ENCODE measurements at places on chromosomes 16 and 17.

- DNase-seq, result peak; percentile 90
Measured at GRCh38 chr17:7280519-7281073, 922 bp upstream of the SLC2A4 start.

GRCh38 chr17:65430209-65430833 is 131.1 kb downstream of the AXIN2 start:
- no peak for DNase-seq

DNA sequence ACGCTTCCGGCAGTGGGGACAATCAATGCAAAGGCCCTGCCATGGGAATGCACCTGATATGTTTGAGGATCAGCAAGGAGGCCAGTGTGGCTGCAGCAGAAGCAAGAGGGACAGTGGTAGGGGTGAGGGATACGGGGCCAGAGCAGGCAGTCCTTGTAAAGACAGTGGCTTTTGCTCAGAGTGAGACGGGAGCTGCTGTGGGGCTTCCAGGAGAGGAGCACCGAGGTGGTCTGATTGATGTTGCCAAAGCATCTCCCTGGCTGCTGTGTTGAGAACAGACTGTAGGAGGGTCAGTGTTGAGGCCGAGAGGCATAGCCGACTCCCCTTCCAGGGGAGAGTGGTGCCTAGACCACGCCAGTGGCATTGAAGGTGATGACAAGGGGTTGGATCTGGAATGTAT is 11.4 kb upstream of the SPNS2 start:
- no peak for DNase-seq

DNA sequence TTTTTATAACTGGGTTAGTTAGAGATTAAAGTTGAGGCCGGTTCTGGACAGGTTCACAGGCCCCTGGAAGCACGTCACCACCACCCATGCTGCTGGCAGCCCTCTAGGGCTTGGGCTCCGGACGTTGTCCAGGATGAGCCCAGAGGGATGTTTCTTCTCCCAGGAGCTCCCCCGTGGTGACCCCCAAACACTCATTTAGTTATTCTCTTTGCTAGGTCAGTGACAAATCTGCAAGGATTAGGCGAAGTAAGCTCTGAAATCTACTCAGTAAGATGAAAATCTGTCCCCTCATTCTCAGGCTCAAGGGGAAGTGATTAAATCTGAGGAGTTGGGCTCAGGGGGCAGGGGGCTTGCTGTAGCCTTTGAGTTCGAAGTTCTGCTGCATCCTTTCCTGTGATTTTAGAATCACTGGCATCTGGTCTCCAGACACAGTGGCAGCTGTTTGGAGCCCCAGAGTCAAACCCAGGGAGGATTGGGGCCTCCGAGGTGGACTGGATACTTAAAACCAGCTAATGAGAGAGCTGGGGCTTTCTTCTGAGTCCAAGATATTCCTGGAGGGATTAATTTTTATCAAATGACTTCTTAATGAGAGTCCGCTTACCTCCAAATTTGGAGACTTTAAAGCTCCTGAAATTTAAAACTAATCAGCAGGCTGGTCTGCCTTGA is 49.2 kb upstream of the HS3ST2 start:
- no peak for DNase-seq

DNA sequence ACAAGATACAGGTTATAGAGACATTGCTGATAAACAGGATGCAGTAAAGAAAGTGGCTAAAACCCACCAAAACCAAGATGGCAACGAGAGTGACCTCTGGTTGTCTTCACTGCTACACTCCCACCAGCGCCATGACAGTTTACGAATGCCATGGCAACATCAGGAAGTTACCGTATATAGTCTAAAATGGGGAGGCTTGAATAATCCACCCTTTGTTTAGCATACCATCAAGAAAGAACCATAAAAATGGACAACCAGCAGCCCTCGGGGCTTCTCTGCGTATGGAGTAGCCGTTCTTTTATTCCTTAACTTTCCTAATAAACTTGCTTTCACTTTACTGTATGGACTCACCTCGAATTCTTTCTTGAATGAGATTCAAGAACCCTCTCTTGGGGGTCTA is 21.7 kb upstream of the CDH13 start:
- DNase-seq, result no peak

DNA sequence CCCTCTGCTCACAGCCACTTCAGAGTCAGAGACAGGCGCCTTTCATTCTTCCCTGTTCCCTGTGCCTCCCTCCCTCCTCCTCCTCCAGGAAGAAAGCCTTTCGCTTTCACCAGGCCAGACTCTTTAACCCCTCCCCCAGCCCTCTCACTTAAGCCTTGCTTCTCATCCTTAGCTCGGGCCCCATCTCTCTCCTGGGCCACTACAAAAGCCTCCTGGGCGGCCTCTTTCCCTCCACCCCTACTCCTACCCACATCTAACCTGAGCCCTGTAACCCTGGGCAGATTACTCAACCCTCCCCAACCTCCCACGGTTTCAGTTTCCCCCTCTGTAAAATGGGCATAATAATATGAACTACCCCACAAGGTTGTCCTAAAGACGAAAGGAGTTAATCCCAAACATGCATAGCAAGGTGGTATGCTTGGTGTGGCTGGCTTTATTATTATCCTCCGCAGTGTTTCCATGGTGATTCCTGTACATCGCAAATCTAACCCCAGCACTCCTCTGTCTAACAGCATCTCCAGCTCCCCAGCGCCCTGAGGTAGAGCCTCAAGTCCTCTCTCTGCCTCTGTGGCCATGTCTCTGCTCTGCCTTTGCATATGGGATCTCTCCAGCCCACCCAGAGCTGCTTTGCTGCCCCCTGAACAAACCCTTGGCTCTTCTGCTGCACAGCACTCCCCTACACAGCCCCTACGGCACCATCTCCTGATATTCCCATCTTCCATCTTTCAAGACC is 17.7 kb downstream of the PIMREG start:
- DNase-seq, result no peak

DNA sequence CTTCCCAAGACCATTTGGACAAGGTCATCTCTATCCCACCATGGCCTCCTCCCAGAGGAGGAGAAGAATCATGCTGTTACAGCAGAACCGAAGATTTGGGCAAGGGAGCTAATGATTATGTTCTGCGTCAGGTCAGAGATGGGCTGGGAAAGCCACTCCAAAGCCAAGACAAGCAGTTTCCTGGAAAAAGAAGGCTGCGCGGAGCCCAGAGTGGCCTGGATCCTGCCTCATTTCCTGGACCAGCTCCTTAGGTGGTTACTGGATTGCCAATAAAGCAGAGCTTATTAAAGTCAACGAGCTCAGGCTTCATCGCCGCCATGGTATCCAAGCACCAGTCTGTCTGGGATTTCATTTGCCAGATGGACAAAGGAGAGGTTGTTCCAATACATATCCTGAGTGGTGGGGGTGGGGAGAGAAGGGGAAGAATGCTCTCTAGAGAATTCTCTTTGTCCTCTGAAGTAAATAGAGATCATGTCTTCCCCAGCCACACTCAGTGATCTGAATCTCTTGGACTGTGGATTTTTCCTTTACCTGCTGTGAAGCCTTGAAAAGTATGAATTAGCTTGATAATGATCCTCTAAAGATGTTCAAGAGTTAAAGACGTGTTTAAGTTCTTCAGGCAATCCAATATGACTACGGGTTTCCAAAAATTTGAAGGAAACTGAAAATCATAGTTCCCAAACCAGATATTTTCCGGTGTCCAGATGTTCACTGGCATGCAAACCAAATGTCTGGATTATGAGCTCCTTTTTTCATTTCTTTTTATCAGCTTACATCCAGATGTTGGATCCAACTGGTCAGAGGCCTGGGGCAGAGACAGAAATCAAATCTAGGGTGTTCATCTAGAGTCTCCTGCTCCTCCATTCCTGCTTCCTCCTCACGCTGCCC is 17.7 kb downstream of the PRAC1 start:
- DNase-seq, result no peak

GRCh38 chr16:83338138-83338537 is 469.6 kb upstream of the HSBP1 start:
- DNase-seq, result no peak

DNA sequence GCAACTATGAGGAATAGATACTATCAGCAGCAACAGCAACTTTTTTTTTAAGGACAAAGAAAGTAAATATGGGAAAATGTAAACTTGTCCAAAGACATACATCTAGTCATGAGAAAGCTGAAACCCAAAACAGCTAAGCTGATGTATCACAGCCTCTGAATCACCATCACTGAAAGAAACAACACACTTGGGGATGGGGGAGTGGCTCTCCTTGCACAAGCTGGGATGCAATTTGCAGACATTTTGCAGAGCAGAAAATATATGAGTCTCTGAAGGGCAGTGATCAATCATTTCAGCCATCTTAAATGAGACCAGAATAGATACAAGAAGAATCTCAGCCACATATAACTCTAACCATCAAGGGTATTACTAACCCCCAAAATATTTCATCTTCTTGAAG is 79.1 kb downstream of the GRIN2A start:
- no peak for DNase-seq

- DNase-seq, result no peak
Measured at GRCh38 chr16:84460406-84461028, 43.9 kb downstream of the MEAK7 start.

GRCh38 chr17:5480962-5481361 is 5.0 kb downstream of the DERL2 start:
- no peak for DNase-seq

GRCh38 chr17:37640015-37640414 is 3.2 kb downstream of the DDX52 start:
- no peak for DNase-seq

- DNase-seq, result no peak
Measured at GRCh38 chr16:80570106-80570478, 29.3 kb downstream of the DYNLRB2 start.

DNA sequence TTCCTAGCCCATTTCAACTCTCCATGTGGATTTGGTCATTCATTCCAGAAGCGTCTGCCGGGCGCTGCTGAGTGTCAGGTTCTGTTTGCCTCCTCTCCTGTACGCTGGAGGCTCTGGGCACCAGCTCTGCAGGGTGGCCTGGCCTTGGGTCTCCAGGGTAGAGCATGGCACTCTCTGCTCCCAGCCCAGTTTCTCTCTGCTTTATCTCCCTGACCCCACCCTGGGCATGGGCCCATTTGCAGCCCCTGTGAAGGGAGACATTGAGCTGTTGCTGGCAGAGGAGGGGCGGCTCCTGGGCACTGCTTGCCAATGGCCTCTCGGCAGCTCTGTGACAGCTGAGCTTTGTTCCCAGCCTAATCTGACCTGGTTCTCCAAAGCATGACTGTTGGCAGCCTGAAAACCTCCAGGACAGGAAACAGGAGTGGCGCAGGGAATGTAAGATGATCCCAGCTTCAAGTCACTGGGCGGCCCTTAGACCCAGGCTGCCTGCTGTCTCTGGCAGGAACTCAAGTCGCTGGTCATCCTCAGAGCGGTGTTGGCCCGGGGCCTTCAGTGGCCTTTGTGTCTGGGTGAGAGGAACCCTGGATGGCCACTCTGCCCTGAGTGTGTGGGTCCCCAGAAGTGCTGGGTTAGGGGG is 146.8 kb downstream of the SEC14L1 start:
- no peak for DNase-seq

DNA sequence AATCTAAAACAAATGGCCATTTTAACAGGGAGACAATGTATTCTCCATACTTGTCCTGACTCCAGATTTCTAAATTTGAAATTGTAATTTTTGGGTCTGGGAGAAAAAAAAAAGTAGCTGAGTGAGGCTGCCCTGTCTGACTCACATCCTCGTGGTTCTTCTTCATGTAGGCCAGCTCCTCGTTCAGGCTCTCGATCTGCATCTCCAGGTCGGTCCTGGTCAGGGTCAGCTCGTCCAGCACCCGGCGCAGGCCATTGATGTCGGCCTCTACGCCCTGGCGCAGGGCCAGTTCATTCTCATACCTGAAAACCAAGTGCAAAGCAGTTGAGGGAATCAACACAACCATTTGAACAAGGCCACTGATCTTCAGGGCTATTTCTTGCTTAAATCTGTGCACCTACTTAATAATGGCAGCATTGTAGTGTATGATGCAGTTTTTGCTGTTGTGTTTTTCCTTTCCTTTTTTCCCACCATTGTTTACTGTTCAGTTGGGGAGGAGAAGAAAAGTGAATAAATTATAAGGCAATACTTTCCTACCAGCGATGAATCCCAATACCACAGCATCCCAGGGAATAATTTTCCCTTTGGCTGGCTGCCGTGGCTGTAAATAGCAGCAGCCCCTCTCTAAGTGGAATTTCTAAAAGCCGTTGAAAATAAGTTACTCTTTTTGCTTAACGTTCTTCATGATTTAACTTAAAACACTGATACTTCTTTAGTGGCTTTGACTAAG is 2.2 kb downstream of the KRT12 start:
- no peak for DNase-seq

- DNase-seq, result no peak
Measured at GRCh38 chr17:10797476-10798328, 6.2 kb downstream of the TMEM238L start.

- no peak for DNase-seq
Measured at GRCh38 chr17:64573214-64573613, 66.4 kb downstream of the CEP95 start.

DNA sequence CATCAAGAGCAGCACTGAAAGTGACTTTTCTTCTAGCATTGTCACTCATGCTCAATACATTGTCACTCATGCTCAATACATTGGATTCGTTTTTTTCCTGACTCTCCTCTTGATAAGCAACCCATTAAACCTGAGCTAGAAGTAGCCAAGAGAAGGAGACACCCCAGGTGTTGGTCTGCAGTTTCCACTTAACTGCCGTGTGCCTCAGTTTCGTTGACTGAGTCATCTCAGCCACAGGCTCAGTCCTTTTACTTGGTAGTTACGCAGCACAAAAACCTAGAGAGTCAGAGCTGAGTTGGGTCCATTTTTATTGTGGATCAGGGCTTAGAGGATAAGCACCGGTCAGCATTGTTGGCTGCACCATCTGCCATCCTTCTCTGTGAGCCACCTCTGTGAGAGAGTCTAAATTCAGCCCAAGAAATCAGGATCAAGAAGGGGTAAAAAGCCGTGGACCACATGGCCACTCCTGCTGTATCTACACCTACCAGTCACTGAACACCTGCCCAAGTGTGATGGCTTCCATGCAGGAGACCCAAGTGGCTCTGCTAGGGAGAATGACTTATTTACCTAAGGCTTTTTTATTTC is 11.3 kb downstream of the GINS2 start:
- no peak for DNase-seq

- no peak for DNase-seq
Measured at GRCh38 chr17:52233176-52233575, 74.7 kb upstream of the CA10 start.

GRCh38 chr17:77451245-77451893 is 310.6 kb downstream of the SEC14L1 start:
- peak; percentile 45 for DNase-seq

DNA sequence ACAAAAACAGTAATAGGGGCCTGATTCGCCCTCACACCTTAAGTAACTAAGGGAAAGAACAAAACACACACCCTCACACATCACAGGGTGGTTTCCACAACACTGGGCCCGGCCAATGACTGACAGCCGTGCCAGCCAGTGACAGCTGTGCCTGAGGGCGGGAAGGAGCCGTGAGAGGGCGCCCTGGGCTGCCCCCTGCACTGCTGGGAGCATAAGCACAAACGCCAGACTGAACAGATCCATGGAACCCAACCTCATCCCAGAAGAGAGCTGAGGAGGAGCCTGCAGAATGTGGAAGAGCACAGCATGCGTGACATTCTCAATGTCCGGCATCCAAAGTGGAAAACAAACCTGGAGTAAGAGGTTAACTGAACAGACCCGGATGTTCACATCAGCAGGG is 16.0 kb downstream of the CSNK1D start:
- DNase-seq, result peak; percentile 80

- no peak for DNase-seq
Measured at GRCh38 chr16:19169082-19169639, 1.1 kb downstream of the SYT17 start.
